ENCODE measurements at places on chromosomes 3 and 15.

GRCh38 chr3:58868097-58868779, 181.6 kb downstream of the CFAP20DC start:
- no peak for DNase-seq

- no peak for DNase-seq
Observed at GRCh38 chr3:188527389-188527788, 373.4 kb downstream of the LPP start.

DNA sequence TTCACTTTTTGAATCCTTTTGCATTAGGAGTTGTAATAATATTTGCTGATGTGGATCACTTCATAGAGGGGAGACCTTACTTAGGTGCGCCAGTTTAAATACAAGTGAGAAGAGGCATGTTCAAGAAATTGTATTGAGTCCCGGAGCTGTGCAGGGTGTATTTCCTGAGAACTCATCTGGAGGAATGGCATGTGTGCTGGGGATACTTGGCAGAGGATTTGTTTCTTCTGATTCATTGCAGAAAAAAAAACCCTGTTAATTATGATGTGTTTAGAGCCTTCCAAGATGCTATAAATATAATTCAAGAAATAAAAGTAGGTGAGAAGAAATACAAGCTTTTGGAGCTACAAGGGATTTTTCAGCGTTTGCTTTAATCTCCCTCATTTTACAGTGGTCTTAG, 97.6 kb downstream of the TPRG1 start:
- no peak for DNase-seq

DNA sequence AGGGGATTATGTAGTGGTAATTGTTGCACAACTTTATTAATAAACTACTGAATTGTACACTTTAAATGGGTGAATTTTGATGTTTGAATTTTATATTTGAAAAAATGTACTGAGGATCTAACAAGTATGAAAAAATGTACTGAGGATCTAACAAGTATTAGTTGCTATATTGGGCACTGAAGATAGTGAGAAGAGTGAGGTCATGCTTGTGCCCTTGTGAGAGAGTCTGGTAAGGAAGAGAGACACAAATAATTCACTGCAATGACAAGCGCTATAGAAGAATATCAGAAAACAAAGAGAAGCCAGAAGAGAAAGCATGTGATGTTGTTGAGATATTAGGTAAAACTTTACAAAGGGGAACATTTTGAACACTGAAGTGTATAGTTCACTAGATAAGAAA, 137.6 kb downstream of the DTWD1 start:
- no peak for DNase-seq

DNA sequence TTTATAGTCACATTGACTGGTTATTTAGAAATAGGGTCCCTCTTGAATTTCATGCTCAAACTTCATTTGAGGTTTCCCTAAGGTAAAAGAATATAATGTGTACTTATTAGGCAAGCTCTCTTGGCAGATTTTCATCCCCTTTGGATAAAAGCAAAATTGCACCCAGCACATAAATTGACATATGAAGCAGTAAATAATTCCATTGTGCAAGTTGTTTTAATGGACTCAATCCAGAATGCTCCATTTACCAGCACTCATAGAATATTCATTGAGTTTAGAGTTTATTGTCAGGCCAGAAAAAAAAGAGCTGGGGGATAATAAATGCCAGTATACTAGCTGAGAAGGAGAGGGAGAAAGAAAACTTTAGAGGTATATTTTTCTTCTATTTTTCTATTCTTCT, 136.8 kb downstream of the TPRG1 start:
- DNase-seq = no peak

DNA sequence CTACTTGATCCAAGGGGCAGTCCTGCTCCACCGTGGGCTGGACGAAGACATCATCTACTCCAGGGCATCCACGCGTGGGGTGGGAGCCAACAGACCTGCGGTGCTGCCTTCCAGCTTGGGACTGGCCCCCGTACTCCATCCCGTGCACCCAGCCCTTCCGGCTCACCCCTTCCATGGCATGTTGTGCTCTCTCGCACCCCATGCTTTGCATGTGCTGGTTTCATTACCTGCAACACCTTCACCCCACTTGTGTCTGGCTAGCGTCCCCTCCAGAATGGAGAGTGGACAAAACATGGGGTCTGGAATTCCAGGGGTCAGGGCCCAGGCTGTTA, 30.2 kb downstream of the SEMA7A start:
- no peak for DNase-seq

GRCh38 chr3:175985781-175986180, 1126.6 kb downstream of the NAALADL2 start:
- DNase-seq = no peak

GRCh38 chr3:101484805-101485620, 28.0 kb downstream of the SENP7 start:
- no peak for DNase-seq

GRCh38 chr15:83943849-83944404, 290.0 kb downstream of the ADAMTSL3 start:
- no peak for DNase-seq

- DNase-seq = no peak
Observed at GRCh38 chr15:69953051-69953450, 144.7 kb downstream of the TLE3 start.

DNA sequence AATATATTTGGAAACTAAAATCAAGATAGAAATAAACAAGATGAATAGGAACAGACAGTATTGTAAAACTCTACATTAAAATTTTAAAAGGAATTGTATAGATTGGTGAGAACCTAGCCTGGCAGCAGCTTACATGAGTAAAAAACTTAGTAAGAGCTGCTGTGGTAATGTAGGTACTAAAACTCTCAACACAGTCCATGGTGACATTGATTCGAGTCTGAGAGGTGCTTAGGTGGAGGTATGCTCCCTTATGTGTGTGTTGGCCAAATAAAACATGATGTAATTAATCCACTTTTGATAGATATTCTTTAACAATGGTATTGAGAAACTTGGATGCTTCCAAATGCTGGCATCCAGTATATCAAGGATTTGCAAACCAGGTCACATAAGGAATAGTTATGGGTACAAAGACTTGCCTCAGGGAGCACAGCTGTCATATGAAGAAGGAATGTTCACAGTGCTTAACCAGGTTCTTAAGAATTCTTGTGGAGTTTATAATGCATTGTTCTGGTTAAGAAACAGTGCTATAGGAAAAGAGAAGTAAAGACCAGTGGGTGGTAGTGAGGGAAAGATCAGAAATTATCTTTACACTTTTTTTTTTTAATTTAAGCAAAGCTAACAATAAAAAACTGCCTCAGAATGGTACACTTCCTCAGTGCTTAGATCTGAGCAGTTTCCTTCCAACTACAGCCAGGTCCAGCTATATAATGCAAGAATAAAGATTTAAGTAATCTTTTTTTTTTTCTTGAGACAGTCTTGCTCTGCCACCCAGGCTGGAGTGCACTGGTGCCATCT, 24.6 kb upstream of the IL20RB start:
- DNase-seq = no peak

GRCh38 chr3:170985304-170985703, 41.2 kb downstream of the SLC2A2 start:
- DNase-seq = no peak
